CD8-positive, alpha-beta memory T cell (primary cell): ENCODE measurements at places on chromosomes 6 and 20. TPM values are rescaled to one million over a fixed set of nuclear protein-coding genes. Genes with fewer than 3 reads are reported as not detected.

Gene NFKBIE
- polyA plus RNA-seq = 5.3 TPM

Gene MTG2
- 19.0 TPM for polyA plus RNA-seq

Gene TBXT
- polyA plus RNA-seq = not detected

Gene CALHM4
- not detected for polyA plus RNA-seq

Gene BMP5
- polyA plus RNA-seq = not detected

Gene KCNK5
- polyA plus RNA-seq = 0.97 TPM

Gene TRIM31
- not detected for polyA plus RNA-seq

Gene HLA-B
- 8,337 TPM for polyA plus RNA-seq

Gene OR2H2
- not detected for polyA plus RNA-seq

Gene NDRG3
- polyA plus RNA-seq = 49.8 TPM

Gene EPHA7
- not detected for polyA plus RNA-seq

Gene SASH1
- polyA plus RNA-seq = not detected

Gene LY6G6F
- not detected for polyA plus RNA-seq

Gene MTCH1
- 81.1 TPM for polyA plus RNA-seq

Gene C6orf58
- polyA plus RNA-seq = not detected

Gene SIRPD
- not detected for polyA plus RNA-seq

Gene TMEM244
- polyA plus RNA-seq = 3.2 TPM

Gene TOX2
- polyA plus RNA-seq = 1.2 TPM

Gene MCCD1
- not detected for polyA plus RNA-seq

Gene OR12D3
- polyA plus RNA-seq = not detected

Gene MUC21
- polyA plus RNA-seq = not detected

Gene SMIM29
- polyA plus RNA-seq = 62.5 TPM

Gene TBX18
- polyA plus RNA-seq = not detected

Gene PRKN
- polyA plus RNA-seq = 1.0 TPM

Gene FNDC11
- polyA plus RNA-seq = not detected

Gene IP6K3
- polyA plus RNA-seq = not detected

Gene NKX2-2
- not detected for polyA plus RNA-seq
